ENCODE measurements at places on chromosomes 3 and 15.
A peak's percentile ranks its signal among the peaks of the same experiment; 100 is the strongest.

DNA sequence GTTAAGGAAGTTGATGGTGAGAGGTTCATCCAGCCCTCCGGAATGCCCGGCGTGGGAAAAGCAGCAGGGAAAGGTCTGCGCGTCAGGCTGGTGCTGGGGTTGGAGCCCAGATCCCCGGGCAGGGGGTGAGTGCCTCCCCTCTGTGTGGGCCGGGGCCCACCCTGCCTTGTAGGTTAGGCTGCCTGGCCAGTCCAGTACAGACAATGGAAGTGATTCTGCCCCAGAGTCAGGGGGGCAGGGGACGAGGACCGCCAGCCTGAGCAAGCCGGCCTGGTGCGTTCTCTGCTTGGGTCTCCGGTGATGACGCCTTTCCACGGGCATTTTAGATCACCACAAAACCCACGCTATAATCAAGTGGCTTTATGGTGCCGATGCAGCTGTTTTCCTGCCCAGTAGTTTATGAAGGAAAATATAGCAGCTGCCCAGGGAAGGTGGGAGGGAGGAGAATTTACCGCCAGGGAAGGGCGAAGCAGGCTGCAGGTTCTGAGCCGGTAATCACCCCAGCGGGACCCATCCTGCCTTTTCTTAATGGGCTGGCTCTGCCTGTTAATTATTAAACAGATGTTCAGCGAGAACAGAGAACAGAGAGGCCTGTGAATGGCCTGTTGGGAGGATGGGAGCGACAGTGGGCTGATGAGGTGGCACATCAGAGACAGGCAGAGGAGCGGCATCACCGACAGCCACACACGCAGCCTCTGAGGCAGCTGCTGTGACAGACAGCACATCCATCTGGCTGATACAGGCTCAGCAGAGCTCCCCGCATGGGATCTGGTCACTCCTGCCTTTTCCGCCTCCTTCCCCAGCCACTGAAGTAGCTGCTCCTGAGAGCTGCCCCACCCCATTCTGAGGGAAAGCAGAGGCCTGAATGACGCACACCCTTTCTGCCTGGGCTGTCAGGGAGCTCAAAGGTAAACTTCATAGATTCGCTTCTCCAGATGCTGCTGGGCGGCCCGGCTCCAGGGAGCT, 35.2 kb downstream of the BDH1 start:
- DNase-seq, result no peak

GRCh38 chr15:67137319-67137718, 71.9 kb downstream of the SMAD3 start:
- DNase-seq, result no peak

DNA sequence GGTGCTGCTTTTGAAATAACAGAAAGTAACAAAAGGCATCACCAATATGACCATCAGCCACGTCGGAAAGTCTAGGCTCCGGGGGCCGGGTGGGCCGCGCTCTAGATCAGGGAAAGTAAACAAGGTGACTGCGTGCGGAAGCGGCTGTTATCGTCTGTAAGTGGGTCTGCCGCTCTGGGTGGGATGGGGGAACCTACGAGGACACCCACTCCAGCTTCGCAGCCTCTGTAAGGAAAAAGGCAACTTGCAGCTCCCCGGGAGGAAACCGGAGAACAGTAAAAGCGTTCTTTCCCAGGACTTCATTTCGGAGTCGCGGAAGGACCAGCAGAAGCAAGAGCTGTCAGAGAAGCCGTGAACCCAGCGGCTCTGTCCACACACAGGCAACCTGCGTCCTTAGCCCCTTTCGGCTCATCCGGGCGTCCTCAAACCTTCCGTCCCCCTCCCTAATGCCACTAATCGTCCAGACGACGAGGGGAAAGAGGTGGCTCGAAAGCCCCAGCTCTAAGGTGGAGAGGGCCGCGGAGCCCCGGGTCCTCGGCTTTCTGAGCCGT, 461 bp downstream of the XRN1 start:
- DNase-seq, result no peak

GRCh38 chr3:182364323-182364722, 429.0 kb upstream of the ATP11B start:
- peak; percentile 16 for DNase-seq

DNA sequence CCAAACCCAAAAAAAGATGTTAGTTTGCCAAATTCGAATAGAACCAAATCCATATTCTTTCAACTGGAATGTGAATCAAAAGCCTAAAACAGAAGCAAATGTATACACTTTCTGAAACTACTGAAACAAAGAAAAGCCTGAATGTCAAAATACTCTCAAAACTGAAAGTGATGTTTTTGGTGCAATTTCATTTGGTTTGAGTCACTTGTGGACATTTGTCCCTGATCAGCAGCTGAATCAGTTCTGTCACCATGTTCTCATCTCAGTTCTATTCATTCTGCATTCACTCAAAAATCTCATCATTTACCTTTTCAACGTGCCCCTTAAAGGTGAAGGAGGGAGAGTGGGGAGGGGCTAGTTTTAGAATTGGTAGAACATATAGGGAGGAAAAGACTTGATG, 266.8 kb downstream of the ABHD5 start:
- DNase-seq, result no peak

DNA sequence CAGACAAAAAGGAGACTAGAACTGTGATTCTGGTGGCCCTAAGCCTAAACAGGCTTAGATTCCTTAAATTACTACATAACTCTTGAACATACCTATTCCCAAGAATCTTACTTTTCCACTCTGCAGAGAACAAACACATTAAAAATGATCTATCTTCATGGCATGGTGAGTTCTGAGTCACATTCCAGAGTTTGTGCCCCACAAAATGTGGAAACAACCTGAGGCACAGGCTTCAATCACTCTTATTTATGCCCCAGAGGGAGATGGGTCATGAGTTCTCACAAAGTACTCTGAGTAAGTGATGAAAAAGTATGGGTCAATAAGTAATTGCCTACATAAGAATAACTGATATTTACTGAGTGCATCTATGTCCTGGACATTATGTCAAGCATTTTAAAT, 137.5 kb upstream of the SLC2A2 start:
- DNase-seq, result no peak

- DNase-seq, result no peak
Measured at GRCh38 chr3:60225848-60226247, 1025.4 kb downstream of the FHIT start.

GRCh38 chr3:163315786-163316185, 1762.5 kb downstream of the SI start:
- DNase-seq, result no peak

GRCh38 chr15:43414196-43414595, 43.3 kb downstream of the TUBGCP4 start:
- no peak for DNase-seq

- no peak for DNase-seq
Measured at GRCh38 chr3:142366434-142366833, 81.4 kb downstream of the XRN1 start.

- no peak for DNase-seq
Measured at GRCh38 chr15:41340189-41340695, 7.6 kb downstream of the NUSAP1 start.

- DNase-seq, result no peak
Measured at GRCh38 chr3:1696669-1697275, 401.9 kb upstream of the CNTN4 start.

- DNase-seq, result no peak
Measured at GRCh38 chr3:58421004-58421403, 12.6 kb downstream of the PDHB start.

GRCh38 chr15:71511796-71512681, 298.3 kb upstream of the NR2E3 start:
- no peak for DNase-seq

DNA sequence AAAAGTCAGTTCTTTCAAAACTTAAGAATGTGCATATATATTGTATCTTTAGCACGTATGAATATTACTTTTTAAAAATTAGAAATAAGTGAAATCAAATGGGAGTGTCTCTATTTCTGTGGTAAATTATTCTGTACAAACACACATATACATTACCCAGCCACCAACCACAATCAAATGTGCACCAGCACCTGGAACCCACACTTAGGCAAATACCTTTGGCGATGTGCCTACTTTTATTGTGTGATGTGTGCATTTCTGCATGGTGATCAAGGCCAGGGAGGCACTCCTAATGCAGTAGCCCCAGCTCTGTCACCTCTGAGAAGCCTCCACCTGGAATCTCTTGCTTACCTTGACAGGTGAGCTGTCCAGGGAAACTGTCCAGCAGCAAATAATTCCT, 76.9 kb downstream of the PIK3R4 start:
- DNase-seq, result no peak

DNA sequence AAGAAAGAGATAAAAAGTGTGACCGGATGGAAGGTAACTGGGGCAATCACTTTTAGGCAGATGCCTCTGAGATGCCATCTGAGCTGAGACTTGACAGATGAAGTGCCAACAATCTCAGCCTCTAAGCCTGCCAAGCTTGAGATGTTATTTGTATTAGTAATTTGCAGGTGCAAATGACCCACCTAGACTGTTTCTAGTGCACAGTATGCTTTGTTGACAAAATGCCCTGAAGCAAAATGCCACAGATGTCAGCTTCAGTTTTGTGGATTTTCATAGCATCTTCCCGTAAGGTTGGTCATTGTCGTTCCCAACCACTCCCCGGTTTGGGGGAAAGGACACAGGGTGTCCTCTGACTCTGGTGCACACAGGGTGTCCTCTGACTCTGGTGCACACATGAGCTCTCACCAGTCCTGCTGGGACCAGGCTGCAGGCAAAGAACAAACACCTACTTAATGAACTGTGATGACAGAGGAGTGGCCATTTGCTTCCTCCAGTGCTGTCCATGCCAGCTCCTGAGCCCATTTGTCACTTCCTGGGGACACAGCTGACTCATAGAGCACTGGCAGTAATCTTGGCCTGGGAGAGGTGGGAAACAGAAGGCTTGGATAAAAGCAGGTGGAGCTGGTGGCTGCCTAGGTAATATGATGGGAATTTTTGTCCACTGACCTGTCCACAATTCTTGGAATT, 16.7 kb upstream of the PPP1R2 start:
- no peak for DNase-seq

DNA sequence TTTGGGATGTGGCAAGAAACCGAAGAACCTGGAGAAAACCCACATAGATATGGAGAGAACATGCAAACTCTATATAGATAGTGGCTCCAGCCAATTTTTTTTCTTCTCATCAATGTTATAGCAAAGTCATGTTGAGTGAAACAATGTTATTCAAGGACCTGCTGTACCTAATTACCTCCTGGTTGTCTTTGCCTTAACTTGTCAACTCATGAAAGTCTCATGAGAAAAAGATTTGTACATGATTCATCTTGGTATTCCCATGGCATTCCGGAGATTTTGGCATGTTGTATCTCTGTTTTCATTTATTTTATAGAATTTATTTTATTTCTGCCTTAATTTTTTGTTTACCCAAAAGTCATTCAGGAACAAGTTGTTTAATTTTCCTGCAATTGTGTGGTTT, 303.8 kb upstream of the CDIN1 start:
- no peak for DNase-seq

DNA sequence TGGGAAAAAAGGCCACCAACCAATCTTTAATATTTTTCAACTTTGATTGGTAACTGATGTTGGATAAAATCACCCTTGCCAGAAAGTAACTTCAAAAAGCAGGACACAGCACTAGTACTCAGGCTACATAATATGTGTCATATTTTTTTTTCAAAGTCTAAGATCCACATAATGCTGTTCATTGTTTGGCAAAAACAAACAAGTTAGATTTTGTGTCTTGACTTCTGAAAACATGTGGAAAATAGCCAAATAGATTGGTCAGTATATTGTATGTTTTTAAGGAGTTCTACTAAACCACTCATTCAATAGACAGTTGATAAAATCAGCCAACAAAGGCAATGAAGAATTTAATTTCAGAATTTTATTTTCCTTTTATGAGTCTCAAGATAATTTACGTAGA, 111.7 kb upstream of the CCDC54 start:
- DNase-seq, result no peak

GRCh38 chr15:25852027-25852426, 11.1 kb downstream of the ATP10A start:
- no peak for DNase-seq

DNA sequence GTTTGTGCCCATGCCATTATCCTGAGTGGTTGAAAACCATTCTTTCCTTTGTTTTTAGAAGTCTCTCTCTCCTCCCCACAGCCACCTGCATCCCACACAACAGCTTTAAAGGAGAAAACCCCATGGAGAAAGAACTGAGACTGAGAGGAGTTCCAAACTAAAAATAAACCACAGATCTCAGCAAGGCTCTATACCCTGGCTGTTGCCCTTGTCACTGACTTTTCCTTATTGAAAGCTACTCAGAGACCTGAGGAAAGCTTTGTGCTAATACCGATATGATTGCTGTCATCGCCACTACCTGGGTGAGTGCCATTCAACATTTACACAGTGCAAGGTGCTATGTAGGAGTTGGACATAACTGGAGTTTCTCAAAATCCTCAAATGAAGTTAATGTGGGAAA, 55.5 kb upstream of the RASGRP1 start:
- no peak for DNase-seq

DNA sequence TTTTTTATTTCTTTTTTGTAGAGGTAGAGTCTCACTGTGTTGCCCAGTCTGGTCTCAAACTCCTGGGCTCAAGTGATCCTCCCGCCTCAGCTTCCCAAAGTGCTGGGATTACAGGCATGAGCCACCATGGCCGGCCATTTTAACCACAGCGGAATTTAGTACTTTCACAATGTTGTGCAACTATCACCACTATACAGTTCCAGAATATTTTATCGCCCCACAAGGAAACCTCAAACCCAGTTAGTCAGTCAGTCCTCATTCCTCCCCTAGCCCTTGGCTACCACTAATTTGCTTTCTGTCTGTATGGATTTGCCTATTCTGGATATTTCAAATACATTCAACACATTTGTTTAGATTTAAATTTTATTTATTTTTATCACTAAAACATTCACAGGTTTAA, 15.5 kb upstream of the HOMER2 start:
- DNase-seq, result peak; percentile 15

DNA sequence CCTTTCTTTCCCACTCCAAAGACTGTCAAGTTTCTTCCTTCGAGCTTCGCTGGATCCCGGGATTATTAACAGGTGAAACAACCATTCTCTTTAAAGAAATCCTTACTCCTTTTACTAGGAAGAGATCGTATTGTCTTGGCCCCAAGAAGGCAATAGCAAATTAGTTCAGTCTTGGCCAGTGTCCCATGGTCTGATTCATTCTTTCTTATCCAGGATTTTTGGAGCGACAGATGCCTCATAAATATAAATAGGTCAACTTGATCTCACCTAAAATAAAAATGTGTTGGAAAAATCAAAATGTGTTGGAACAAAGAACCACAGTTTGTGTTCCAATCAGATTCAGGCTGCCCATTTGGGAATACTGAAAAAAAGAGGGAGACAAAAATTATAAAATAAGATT, 140.1 kb upstream of the TMEM108 start:
- DNase-seq, result no peak

DNA sequence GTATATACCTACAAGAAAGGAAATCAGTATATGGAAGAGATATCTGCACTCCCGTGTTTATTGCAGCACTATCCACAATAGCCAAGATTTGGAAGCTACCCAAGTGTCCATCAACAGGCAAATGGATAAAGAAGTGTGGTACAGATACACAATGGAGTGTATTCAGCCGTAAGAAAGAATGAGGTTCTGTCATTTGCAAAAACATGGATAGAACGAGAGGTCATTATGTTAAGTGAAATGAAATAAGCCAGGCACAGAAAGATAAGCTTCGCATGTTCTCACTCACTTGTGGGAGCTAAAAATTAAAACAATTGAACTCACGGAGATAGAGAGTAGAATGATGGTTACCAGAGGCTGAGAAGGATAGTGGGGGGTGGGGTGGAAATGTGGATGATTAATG, 53.1 kb downstream of the FAM81A start:
- no peak for DNase-seq
